HEK293T (cell line): ENCODE measurements at places on chromosomes 12 and 14.

- peak; percentile 35 for DNase-seq
Measured at GRCh38 chr12:74317078-74317601, 220.5 kb upstream of the ATXN7L3B start.

- DNase-seq, result no peak
Measured at GRCh38 chr12:124301084-124301654, 6.3 kb downstream of the RFLNA start.

- DNase-seq, result no peak
Measured at GRCh38 chr14:71629765-71630492, 302.3 kb upstream of the RGS6 start.

DNA sequence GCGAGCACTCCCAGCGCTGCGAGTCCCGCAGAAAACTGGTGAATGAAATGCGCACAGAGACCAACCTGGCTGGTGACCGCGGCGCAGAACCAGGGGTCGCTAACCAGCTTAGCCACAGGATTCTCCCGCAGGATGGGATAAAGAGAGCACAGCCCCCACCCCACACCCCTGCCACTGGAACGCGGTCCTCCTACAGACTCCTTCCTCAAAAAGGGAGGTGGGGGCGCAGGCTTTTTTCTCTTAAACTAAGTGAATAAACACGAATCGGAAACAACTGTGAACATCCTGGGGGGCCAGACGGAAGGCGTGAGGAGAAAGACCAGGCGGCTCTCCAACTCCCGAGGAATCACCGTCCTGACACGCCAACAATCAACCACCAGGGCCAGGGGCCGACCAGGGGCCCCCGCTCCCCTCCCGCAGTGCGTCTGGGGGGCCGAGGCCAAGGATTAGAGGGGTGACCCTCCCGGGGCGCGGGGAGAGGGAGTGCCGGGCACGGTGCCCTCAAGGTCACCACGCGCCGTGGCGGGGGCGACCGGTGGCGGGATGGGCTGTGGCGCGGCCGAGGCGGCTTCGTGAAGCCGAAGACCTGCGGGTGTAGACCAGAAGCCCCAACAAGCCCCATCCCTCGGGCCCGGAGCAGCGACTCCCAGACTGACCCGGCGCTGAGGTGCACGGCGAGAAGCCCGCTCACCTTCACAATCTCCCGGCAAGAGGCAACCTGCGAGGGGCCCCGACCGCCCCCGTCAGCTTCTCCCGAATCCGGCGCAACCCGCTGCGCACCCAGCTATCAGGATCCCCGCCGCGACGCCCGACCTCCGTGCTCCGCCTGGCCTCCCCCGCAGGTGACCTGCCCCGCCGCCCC lies 704 bp downstream of the ATP2B1 start:
- DNase-seq, result peak; percentile 31

DNA sequence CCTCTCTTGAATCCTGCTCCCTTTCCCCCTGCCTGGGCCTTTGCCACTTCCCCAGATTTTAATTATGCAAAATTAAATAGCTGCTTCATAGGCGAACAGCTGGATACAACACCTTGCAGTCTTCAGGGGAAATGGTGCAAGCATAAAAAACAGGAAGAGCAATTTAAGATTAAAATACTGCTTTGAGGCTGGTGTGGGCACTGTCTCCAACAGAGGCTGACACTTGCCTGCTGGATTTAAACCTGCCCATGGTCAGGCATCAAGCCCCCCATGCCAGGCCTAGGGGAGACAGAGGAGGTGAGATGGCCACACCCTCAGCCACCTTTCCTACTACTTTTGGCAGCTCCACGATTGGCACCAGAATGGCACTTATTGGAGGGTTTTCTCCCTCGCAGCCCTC lies 110.1 kb upstream of the DIO3 start:
- no peak for DNase-seq

DNA sequence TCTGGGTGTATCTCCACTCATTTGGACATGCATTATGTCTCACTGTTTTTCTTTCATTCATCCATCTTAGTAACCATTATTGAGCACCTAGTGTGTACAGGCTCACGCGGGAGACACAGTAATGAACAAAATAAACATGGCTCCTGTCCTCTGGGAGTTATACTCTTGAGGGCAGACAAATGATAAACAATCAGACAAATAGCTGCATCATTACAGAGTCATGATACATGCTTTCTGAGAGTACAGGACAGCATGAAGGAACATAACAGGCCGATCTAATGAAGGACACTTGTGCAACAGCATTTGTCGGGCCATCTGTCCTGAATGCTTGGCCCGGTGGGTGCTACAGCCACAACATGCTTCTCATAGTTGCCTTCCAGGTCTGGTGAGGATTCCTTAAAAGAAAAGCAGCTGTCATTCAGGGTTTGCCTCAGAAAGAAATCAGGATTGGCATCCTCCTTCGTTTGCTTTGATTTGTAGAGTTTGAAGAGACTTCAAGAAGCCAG lies 77.2 kb upstream of the EGLN3 start:
- DNase-seq, result no peak

DNA sequence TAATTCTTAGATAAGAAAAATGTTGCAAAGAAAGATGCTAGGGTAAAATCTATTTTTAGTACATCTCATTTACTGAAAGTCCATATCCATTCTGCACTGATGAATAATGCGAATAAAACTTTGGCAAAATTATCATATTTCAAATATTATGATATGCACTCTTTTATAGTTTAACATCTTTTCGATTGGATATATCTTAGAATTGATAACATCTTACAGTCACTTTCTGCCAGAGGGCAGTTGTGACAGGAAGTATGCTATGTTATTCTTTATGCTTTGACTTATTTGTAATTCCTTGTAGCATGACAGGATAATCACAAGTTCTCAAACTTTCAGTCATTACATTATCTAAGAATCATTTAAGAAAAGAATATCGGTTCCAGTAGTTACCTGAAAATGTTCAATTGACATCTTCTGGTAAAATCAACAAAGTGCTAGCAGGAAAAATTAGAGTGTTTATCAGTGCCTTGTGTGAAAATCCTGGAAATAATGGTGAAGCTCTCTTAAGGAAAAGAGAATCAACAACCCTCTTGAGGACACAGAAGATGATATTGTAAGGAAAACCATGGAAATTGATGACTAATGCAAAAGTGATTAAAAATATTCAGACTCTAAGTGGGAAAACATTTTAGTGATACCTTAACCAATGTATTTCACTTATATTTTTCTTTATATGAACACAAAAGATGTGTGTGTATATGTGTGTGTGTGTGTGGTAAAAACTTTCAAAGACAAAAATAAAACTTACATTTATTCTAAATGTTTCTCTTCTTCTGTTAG lies 95.5 kb downstream of the SLC6A15 start:
- no peak for DNase-seq

DNA sequence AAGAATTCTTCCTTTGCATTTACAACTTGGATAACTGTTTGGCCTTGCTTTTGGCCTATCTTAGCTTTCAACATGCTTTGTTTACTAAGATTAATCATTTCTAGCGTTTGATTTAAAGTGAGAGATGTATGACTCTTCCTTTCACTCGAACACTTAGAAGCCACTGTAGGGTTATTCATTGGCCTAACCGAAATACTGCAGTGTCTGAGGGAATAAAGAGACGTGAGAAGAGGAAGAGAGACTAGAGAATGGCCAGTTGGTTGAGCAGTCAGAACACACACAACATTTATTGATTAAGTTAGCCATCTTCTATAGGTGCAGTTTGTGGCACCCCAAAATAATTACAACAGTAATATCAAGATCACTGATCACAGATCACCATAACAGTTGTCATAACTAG lies 62.3 kb upstream of the CCDC175 start:
- DNase-seq, result no peak

GRCh38 chr12:1608713-1609119 lies 14.3 kb upstream of the FBXL14 start:
- DNase-seq, result no peak

GRCh38 chr12:104258476-104259067 lies 43.0 kb downstream of the TXNRD1 start:
- no peak for DNase-seq

GRCh38 chr12:19833775-19834501 lies 394.6 kb downstream of the AEBP2 start:
- no peak for DNase-seq

DNA sequence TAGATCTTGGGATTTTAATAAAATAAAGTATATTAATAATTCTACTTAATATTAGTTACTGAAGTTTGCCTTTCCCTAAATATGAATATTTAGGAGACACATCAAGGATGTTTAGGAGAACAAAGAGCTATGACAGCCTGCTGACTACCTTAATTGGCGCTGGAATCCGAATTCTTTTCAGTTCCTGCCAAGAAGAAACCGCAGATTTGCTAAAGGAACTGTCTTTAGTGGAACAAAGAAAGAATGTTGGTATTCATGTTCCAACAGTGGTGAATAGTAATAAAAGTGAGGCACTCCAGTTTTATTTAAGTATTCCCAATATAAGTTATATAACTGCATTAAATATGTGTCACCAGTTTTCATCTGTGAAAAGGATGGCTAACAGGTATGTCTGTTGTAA lies 54.5 kb downstream of the MIS18BP1 start:
- DNase-seq, result no peak

GRCh38 chr12:112713471-112713870 lies 78.1 kb upstream of the RPH3A start:
- no peak for DNase-seq

DNA sequence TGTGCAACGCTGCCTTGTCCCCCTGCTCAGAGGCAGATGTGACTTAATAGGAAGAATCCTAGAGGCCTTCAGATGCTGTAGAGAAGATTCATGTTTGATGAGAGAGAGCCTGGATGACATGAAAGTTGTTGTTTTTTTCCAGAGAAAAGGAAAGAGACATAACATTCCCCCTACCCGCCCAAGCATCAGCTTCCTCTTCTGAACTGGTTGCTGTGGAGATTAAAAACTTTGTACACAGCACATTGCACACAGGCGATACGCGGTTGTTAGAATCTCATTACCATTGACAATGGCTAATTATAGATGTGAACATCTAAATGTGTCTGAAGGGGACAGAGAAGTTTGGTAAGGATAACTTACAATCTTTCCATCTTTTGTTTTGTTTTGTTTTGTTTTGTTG lies 13.6 kb upstream of the ETFBKMT start:
- DNase-seq, result no peak

DNA sequence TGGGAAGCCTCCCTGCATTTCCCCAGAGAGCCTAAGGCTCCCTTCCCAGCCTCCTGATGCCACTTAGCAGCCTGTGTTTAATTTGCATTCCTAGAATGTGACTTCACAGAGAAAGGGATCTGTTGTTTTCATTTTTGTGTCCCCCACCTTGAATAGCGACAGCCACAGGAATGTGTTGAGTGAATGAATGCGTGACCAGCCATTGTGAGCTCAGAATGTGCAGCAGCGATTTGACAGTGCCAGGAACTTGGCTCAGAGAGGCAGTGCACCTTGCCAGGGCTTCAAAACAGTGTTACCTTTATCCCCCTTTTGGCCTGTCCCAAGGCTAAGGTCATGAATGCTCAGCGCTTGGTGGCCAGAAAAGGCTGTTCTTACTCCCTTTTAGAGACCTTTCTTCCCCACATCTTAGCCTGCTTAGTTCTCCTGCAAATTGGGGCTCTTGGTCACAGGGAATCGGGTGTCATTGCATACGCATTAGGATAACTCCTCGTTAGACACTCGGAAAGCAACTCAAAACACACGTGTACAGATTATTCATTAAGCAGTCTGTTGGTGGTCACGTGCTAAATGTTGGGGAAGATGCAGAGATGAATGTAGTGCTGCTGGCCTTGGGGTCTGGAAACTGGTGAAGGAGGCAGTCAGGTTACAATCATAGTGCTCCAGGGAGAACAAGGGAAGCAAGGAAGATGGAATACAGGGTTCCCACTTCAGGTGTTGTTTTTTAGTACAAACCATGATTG lies 9.8 kb downstream of the NTF3 start:
- no peak for DNase-seq

GRCh38 chr12:42585841-42586216 lies 3.7 kb downstream of the PRICKLE1 start:
- no peak for DNase-seq

DNA sequence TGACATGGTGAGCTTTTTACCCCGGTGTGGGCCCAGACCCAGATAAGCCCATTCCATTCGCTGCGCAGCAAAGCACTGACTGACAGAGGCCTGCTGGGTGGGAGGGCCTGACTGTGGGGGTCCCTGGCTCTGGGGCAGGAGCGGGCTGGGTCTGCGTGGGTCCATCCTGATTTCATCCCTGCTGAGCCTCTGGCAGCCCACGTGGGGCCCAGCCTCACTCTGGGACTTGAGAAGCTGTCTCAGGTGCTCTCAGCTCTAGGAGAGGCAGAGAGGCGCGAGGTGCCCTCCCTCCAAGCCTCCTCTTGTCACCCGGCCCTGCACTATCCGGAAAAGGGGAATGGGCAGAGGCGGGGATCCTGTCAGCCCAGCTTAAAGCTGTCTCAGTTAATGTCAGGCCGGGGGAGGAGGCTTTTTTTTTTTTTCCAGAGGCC lies 927 bp downstream of the ABCB9 start:
- no peak for DNase-seq

- DNase-seq, result no peak
Measured at GRCh38 chr12:18998343-18999261, 130.9 kb upstream of the PLEKHA5 start.

DNA sequence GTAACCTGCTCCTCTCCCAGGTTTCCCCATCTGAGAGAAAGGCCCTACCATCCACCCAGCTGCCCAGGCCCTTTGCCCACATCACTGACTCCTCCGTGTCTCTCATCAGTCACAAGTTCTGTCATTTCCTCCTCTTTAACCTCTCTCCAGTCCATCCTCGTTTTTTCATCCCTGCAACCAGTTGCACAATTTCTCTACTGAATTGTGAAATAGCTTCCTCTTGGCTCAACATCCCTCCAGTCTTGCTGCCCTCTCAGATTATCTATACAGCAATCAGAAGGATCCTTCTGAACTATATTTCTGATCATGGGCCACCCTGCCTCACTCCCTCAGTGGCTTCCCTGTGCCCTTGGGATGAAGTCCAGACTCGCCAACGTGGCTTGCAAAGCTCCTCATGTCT lies 6.8 kb downstream of the FAM161B start:
- DNase-seq, result no peak

DNA sequence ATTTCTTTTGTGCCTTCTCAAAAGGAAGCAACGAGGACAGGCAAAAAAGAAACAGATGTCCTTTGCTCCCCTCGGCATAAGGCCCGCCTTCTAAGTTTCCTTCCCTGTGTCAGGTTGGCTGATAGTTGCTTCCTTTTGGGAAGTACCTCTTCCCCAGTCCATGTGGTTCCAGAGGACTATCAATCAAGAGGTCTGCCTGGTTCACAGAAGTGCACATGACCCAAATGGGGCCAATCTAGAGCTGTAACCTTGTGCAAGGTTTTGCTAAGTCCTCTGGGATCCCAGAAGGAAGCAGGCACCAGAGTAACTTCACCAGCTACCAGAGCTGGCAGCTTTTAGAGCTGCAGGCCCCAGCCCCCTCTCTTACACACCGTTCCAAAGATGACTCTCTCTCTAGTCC lies 42.6 kb downstream of the TMEM63C start:
- no peak for DNase-seq

DNA sequence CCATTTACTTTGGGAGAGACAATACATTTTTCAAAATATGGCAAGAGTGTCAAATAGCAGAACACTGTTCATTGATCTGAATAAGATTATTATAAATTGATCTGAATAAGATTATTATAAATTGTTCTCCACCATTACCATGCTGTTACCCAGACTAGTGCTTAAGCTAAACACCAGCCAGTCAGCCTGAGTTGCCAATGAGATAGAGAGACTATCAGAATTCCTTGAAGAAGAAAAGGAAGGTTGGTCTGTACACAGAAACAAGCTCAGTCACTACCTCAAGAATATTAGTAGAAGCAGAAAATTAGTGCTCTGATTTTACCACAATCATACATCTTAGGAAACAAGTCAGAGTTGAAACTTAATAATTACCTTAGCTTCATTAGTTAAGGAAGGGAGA lies 469.8 kb downstream of the FOXG1 start:
- DNase-seq, result no peak
